Activated CD4-positive, alpha-beta T cell treated with anti-CD3 and anti-CD28 coated beads for 48 hours (primary cell): ENCODE measurements at places on chromosomes 12 and 14.
A peak's percentile ranks its signal among the peaks of the same experiment; 100 is the strongest.

DNA sequence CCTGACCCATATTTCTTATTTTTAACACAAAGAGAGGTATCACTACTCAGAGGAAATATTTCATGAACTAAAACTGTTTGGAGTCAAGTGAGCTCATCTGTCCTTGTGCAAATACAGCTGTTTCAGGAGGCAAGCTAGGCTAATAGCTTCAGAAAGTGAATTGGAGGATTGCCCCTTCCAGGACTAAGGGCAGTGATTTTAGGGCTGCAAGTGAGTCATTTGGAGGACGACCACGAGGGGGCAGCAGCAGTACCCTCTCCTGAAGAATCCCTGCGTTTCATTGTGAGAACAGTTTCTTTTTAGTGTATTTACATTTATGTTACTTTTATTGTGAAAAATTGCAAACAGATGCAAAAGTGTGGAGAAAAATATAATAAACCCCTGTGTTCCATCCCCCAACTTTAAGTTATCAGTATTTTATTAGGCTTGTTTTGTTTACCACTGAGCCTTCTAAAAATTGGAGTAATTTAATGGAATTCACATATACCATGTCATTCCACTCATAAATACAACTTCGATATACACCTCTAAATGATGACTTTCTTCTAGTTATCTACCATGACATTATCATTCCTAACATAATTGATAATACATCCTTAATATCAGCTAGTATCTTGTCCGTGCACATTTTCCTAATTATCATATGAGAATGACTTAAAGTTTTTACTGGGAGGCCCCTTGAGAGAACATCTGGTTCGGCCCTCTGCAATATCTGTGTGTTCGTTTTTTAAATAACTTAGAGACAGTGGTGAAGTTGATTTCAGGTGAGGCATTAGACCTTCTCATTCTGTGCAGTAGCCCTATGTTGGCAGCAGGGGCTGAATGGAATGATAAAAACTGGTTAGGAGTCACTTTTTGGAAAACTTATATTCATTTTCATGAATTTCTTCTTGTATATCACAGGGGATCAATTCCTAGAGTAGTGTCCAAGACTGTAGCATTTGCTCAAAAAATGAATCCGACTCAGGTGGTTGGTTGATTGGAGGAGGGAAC, 13.7 kb downstream of the FOXJ2 start:
- peak; percentile 87 for DNase-seq

- DNase-seq: peak; percentile 72
Observed at GRCh38 chr12:4153343-4153892, 120.1 kb upstream of the CCND2 start.

DNA sequence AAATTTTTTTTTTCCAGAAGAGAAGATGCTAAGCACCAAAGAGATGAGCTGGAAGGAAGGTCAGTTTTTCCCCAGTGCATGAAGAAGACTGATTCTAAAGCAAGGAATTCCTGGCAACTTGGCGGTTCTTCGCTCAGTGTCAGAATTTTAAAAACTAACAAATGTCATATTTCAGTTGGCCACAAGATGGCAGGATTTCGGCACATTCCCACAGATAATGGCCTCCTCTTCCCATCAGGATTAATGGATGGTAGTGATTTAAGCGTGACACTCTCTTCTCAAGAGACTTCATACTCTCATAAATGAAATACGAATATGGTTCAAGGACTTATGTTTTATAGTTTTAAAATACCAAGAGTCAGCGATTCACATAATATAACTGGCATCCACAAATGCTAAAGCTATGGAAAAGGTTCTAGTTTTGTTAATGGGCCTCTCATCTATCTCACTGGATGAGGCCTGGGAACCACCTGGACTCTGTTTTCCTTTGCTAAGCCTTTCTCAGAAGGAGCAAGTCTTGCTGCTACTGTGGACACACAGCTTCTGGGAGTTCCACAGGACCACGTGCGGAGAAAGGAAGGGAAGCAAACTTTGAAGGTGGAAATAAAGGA, 46.1 kb upstream of the PTPRO start:
- peak; percentile 8 for DNase-seq

- DNase-seq: no peak
Observed at GRCh38 chr12:47376927-47377326, 297.2 kb upstream of the AMIGO2 start.

DNA sequence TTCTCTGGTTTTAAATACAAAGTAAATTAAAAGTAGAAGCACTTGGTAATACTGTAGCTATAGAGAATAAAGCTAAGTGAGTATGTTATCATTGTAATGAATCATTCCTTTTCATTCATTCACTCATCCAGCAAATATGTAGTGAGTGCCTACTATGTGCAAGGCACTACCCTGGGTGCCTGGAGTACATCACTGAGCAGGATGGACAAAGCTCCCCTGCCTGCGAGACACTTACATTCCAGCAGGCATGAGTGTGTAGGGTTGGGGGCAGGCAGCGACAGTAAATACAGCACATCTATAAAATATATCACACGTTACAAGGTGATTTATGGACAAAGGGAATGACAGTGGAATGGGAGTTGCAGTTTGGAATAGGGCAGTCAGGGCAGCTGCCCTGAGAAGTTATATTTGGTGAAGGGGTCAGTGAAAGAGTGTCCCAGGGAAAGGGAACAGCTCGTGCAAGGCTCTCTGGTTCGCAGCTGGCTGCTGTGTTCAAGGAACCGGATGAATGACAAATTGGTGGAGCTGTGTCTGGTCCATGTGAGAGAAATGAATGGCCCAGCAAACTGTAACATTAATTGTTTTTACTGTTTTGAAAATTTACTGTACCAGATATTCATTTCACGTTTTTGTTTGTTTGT, 159.6 kb downstream of the CRADD start:
- DNase-seq: no peak

- no peak for DNase-seq
Observed at GRCh38 chr12:74890237-74890599, 319.4 kb downstream of the KCNC2 start.

DNA sequence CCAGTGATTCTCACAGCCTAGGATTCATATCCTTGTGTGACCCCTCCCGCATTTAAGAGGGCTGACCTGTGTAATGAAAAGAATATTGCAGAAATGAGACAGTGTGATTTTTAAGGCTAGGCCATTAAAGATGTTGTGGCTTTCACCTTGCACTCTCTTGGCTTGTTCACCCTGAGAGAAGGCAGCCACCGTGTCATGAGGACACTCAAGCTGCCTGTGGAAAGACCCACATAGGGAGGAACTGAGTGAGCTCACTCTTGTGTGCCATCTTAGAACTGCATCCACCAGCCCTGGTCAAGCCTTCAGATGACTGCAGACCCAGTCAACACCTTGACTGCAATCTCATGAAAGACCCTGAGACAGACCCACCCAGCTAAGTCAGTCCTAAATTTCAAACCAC, 46.3 kb upstream of the TMPO start:
- DNase-seq: no peak

DNA sequence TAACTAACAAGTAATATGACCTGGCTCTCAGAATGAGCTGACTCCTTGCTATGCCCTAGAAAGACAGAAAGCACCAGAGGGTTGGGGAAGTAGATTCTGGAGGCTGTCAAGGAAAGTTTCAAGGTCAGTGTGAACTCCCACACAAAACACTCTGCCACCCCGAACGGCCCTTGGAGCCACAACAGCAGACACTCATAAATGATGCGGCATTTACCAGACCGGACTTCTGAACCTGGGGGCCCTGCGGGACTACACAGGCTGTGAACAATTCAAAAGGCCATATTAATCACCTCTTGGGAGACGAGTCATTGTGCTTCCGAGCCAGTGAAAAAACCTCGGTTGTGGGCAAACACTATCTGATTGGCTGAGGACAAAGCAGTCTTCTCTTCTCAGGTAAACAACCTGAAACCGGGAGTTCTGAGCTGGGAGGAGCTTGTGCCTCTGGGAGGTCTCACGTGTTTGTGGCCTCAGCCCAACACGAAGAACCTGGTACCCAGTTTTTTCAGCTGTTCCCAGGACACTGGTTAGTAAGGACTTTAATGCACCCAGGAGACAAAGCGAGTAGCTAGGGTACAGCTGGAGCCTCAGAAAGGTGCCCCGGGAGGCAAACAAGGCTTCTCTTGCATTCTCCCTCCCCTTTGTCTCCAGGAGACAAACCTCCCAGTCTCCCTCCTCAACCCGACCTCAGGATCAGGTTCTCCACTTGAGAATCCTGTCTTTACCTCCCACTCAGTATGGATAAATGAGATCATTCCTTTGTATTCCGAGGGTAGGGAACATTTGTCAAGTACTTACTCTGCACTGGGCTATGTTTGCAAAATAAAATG, 35.3 kb downstream of the VWF start:
- DNase-seq: no peak

GRCh38 chr12:85866986-85867776, 6.9 kb upstream of the NTS start:
- DNase-seq: peak; percentile 12

GRCh38 chr14:92539419-92539818, 25.8 kb downstream of the RIN3 start:
- DNase-seq: no peak

DNA sequence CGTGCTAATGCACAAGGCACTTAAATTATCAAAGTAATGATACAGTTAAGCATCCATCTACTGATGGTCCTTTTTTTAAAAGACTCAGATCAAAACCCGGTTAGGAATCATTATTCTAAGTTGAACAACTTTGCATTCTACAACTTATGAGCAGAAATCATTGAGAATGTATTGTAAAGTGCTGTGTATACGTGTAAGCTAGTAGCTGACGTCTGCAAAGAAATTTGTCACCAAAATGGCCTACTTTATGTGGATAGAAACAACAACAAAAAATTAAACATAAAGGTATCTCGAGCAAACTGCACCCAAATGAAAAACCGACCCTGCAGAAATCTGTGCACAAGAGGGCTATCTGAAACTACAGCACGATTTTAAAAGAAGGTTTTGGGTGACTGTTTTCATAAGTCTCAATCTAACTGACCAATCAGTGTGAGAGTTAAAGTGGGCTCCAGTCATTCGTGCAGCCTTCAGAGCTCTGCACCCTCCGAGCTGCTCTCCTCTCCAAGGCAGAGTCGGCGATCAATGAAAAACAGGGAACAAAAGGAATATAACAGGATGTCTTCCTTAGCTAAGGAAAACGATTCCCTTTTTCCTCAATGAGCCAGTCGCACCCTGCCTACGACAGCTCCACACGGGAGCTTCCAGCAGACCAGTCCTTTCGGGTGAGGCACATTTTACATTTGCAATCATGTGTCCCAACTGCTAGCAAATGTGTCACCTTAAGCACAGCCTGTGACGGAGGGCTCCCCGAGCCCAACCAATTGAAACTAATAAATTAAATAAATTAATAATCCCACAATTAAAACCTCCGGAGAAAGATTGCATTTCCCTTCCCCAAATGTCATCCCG, 200.7 kb upstream of the FOXN3 start:
- peak; percentile 48 for DNase-seq

DNA sequence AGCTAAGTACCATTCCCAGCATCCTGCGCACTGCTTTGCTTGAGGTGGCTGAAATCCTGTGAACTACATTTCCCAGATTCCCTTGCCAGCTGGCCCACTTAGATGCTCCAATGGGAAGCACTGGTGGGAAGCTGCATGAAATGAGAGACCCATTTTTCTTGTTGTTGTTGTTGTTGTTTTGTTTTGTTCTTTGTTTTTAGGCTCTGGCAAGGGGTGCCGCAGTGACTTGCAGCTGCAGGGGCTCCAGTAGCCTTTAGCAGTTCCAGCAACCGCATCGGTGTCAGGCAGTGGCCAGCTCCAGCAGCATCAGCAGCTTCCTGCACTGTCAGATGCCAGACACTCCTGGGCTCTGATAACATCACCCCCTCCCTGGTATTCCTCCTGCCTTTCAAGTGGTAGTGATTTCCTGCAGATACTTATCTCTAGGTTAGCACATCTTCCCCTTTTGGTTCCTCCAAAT, 8.8 kb upstream of the EGLN3 start:
- DNase-seq: no peak

DNA sequence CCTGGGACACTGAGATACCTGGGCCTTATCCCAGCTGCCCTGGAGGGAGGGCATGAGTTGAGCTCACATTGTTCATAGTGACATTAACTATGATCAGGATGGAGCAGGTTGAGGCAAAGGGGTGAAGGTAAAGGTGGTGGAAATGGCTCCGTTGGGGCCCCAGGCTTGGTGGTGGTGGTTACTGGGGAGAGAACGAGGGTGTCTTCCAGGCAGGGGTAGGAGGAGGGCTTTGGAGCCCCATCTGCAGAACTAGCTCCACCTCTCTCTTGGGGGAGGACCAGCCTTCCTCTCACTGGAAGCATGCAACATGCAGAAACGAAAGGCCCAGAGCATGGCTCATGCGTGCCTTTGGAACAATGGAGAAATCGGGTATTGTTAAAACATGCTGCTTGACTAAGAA, 217.0 kb downstream of the SLC41A2 start:
- no peak for DNase-seq

DNA sequence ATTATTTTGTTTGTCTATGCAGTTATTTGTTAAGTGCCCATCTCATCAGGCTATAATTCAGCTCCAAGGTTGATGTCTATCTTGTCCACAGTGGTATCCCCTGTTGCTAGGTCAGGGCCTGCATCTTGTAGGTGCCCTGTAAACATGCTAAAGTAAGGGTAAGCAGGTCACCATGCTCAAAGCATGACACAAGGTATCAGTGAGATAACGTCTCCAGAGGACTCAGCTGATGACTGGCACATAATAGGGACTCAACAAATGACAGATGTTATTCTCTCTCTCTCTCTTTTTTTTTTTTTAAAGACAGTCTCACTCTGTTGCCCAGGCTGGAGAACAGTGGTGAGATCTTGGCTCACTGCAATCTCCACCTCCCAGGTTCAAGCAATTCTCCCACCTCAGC, 2.3 kb downstream of the SDSL start:
- no peak for DNase-seq

GRCh38 chr14:31026077-31026449, at the start of gene STRN3:
Gene STRN3, minus strand, starts transcription at chr14:31026379. Its CDS starts 194 bp downstream, at chr14:31026185.
- no peak for DNase-seq

- no peak for DNase-seq
Observed at GRCh38 chr12:109099431-109100020, 2.1 kb downstream of the UNG start.

- DNase-seq: no peak
Observed at GRCh38 chr14:24292118-24292807, 7.3 kb downstream of the DHRS1 start.
